ENCODE measurements at places on chromosomes 16 and 17.

GRCh38 chr17:82548681-82549303 lies 29.3 kb downstream of the FOXK2 start:
- peak; percentile 14 for DNase-seq

DNA sequence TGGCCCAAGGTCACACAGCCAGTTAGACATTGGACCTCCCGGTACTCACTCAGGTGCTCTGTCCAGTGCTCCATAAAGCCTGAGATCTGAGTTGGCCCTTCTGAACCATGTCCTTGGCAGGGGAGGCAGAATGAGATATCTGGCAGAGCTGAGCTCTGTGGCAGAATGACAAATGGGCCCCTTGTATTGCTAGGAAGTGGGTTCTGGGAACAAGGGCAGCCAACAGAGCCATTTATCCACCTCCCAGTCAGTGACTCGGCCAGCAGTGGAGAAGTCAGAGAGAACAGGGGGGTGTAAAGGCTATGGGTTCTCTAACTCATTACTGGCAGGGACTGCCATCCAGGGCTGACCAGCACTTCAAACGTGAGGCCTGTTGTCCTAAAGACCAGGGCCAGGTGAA lies 117.1 kb upstream of the NLRP1 start:
- DNase-seq = no peak

GRCh38 chr17:9728005-9728404 lies 63.4 kb downstream of the DHRS7C start:
- no peak for DNase-seq

DNA sequence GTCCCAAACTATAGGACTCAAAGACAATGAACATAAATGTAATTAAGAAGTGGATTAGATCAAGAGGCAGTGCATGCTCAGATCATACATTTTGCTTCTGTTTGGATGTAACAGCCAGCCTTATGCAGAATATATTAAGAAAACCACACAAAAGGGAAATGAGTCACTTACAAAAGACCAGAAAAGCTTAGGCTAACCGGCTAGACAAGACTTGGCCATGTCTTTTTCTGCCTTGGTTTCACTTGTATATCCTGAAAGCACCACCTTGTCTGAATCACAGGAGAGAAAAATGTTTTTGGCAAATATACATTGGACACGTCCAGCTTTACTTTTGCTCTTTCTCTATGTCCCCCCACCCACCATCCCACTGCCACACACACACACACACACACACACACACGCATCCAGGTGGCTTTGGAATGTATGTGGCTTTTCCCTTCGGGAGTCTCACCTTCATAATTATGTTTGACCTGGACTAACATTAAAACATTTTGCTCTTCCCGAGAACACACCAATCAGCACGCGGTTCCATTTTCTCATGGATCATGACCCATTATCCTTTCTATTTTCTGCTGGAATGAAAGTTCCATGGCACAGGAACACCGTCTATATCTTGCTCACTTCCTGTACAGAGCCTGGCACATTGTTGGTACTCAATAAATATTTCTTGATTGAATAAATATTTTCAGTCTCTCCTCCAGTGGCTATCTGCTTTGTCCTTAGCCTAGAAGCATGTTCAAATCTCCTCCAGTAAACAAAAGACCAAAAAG lies 64.6 kb downstream of the CDK5R1 start:
- no peak for DNase-seq

- DNase-seq = no peak
Measured at GRCh38 chr16:54216268-54216667, 70.3 kb downstream of the IRX3 start.

DNA sequence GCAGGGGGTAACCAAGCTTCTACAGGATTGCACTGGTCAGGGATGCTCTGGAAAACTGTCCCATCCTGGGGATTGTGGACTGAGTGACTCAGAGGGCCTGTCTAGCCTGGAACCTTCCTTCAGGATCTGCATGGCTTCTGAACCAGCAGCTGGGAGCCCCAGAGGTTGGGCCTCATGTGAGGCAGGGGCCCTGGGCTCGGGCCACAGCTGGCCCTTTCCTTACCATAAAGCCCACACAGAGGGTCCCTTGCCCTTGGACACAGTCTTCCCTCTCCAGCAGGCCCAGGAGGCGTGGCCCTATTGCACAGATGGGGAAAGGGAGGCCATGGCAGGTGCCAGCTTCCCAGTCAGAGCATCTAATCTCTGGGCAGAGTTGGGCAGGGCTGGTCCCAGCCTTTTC lies 30.5 kb downstream of the ADCY7 start:
- no peak for DNase-seq

- no peak for DNase-seq
Measured at GRCh38 chr16:23485841-23486240, 24.5 kb downstream of the GGA2 start.

GRCh38 chr17:7748076-7748775 lies 30.7 kb downstream of the DNAH2 start:
- no peak for DNase-seq

GRCh38 chr17:69501591-69502468 lies 87.3 kb downstream of the MAP2K6 start:
- DNase-seq = peak; percentile 52

DNA sequence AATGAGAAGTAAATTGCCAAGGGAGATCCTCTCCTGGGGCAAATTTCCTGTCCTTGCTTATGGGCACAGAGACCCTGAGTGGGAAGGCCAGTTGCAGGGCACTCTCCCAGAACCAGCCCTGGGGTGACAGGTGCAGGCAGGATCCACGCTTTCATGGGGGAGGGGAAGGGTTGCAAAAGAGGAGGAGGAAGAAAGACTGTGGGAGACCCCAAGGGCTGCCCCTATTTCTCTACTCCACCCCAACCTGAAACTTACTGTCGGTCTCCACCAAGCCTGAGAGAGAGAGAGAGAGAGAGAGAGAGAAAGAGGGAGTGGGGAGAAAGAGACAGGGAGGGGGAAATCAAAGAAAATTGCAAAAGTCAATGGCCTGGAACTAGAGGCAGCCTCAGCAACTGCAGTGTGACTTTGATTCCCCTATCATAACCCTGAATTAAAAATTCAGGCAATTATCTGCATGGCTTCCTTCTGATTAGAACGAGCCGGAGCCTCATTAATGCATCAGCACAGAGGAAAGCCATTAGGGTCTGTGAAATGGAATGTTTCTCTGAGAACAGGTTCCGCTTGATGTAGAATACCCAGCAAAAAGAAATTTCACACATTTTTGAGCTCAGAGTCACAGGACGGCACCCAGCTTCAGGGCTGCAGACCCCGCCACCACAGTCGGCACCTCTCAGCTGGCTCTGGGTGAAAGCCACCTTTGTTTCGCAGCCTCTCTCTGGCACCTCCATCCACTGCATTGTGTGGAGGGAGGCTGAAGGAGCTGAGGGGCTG lies 45.1 kb upstream of the HNF1B start:
- DNase-seq = no peak

DNA sequence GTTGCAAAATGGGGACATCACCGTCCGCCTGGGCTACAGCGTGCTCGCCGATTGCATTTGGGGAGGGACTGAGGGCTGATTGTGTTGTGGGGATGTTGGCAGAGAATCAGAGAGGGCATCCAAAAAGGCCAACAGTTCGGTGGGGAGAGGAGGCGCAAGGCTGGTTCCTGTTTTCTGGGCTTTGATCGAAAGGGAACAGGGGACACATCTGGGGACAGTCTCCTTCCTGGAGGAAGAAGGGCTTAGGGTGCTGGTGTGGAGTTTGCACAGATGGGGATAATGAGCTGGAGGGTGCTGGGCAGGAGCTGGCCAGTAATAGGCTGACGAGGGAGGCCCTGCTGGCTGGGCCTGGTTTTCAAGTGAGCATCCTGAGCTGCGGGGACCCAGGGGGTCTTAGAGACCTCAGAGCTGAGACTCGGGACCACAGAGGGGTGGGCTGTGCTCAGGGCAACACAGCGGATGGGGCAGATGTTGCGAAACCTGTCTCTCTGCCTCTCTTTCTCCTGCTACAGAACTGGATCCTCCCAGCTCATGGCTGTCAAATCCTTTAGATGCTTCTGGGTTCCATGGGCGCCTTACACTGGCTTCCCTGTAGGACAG lies 288.7 kb downstream of the SEC14L1 start:
- no peak for DNase-seq

DNA sequence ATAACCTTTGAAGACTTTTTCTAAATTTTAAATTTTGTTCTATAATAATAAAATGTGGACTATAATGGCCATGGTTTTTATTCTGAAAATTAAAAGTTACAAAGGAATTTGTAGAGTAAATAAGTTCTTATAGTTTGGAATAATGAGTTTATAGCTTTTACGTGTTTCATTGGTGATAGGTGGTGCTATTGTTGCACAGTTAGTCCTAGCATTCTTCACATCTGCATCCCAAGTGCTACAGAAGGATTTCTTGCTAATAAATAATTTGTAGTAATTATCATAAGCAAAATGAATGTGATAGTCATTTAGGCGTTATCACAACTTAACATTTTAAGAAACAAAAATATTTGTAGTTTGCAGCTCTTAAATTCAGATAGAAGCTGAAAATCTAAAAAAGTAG lies 67.9 kb downstream of the BCAS3 start:
- no peak for DNase-seq

- DNase-seq = no peak
Measured at GRCh38 chr17:71251951-71252350, 868.9 kb upstream of the SOX9 start.

- no peak for DNase-seq
Measured at GRCh38 chr17:46736100-46736499, 82.4 kb downstream of the WNT3 start.

DNA sequence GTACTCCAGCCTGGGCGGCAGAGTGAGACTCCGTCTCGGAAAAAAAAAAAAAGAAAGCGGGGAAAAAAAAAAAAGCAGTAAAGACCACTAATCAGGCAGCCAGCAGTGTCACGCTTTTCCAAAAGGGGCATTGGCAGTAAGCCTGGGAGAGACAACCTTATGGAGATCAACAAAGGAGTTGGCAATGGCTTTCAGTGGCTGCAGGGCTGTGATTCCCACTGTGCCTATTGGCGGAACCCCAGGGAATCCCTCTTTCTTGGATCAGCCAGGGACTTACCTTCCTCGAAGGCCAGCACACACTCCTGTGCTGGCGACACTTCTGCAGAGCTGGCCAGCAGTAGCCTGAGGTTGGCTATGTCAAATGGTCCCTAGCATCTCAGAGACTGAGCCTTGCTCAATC lies 43.2 kb upstream of the ZFHX3 start:
- DNase-seq = no peak

DNA sequence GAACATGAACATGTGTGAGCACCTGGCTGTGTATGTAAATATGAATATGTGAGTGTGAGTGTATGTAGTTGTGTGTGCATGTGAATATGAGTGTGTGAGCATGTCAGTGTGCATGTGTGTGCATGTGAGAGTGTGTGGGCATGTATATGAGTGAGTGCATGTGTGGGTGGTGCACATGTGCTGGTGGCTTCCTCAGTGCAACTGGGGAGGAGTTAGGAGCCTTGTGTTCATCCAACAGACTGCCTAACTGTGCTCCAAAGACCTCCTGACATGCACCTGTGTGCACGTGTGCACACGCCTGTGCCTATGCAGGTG lies 1.4 kb downstream of the TMEM235 start:
- no peak for DNase-seq

- DNase-seq = peak; percentile 89
Measured at GRCh38 chr16:82329504-82330192, 159.6 kb upstream of the MPHOSPH6 start.

DNA sequence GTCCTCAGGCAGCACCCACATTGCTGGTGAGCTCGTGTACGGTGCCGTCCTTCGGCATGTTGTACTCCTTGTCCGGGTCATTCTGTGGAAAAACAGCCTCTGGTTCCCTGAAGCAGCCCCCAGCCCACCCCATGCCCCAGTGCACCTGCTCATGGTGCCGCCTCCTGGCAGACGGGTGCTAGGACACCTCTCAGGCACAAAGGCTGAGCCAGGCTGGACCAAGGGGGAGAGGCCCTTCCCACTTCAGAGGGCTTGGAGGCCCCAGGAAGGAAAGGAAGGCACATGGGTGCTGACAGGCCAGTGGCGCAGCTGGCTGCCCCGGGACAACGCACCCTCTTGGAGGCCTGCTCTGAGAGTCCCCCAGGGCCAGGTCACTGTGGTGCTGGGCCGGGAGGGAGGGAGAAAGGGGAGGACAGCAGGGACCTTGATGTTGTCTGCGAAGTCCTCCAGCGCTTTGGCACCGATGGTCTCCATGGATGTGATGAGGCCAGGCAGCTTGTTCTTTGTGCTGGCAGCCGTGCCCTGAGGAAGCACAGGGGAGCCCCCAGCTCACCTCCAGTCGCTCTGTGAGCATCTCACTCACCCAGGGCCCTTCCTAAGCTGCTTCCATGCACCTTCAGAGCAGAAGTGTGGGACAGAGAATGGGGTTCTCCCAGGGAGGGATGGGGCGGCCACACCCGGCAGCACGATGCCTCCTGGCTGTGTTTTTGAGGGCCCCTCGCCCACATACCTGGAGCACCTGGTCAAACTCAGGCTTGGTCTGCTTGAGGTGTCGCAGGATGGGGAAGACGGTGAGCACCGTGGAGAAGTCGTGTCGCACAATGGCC lies 9.3 kb downstream of the ZACN start:
- DNase-seq = no peak
